ENCODE measurements at places on chromosomes 13 and 19.

- DNase-seq: no peak
These were observed 2.0 kb downstream of the MYO9B start for GRCh38 chr19:17077447-17078028.

- no peak for DNase-seq
These were observed 4.0 kb downstream of the MKNK2 start for GRCh38 chr19:2047076-2047448.

GRCh38 chr19:40553885-40554857 lies 22.5 kb upstream of the SHKBP1 start:
- no peak for DNase-seq

- DNase-seq: no peak
These were observed 172.7 kb downstream of the B3GLCT start for GRCh38 chr13:31372454-31372853.

DNA sequence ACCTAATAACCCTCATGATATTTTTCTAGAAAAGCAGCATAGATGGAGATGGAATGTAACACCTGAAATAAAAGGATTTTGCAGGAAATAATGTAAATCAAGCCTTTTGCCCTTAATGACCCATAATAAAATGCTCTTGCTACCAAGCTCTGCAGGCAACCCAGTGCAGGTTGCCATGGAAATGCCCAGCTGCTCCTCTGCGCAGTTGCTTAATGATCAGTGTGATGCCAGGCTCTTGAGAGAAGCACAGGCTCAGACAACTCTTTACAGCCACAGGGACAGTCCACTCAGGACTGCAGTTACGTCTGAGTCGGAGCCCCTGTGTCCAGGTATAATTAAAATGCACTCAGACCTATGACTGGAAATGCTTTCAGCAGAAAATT lies 165.5 kb downstream of the LACC1 start:
- no peak for DNase-seq

DNA sequence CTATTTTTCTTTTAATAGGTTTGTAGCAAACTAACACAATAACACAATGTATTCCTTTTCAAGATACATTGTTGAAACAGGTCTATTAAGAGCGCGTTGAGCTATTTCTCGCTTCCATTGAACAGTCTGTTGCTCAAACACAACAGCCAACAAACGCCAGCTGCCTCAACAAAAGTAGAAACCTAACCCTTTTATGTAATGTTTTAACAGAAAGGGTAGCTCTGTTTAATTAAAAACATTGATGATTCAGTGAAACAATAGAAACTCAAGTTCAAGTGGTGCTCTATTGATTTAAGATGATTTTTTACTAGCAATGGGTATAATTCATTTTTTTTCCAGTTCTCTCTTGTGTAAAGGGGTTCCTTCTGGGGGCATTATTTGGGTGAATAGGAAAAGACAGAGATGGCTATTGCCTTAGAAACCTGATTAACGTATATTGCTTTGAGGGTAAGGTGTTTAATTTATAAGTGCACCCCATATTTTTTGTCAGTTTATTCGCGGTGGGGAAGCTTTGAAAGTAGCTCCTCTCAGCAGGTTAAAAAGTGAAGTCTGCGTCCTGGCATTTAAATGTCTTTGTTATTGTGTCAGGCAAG lies 14.9 kb downstream of the ZIC2 start:
- DNase-seq: no peak

All from ELR (cell line).